ENCODE measurements at places on chromosomes 5 and 9.
A peak's percentile ranks its signal among the peaks of the same experiment; 100 is the strongest.

GRCh38 chr9:137110911-137111787 lies 3.4 kb downstream of the DPP7 start:
- DNase-seq: no peak

DNA sequence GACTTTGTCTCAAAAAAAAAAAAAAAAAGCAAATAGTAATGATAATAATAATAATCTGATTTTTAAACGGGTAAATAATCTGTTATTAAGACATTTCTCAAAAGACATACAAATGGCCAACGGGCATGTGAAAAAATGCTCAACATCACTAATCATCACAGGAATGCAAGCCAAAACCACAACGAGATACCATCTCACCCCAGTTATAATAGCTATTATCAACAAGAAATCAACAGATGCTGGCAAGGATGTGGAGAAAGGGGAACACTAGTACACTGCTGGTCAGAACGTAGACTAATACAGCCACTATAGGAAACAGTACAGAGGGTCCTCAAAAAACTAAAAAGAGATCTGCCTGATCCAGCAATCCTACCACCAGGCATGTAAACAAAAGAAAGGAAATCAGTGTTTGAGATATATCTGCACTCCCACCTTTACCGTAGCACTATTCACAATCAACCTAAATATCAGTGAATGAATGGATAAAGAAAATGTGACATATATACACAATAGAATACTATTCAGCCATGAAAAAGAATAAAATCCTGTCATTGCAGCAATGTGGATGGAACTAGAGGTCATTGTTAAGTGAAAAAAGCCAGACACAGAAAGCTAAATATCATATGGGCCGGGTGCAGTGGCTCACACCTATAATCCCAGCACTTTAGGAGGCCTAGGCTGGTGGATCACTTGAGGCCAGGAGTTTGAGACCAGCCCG lies 24.9 kb downstream of the VAV2 start:
- DNase-seq: no peak

- DNase-seq: no peak
These were observed at the start of gene PCDHGA1 for GRCh38 chr5:141330299-141331080. PCDHGA1 (plus strand) TSS chr5:141330514.

DNA sequence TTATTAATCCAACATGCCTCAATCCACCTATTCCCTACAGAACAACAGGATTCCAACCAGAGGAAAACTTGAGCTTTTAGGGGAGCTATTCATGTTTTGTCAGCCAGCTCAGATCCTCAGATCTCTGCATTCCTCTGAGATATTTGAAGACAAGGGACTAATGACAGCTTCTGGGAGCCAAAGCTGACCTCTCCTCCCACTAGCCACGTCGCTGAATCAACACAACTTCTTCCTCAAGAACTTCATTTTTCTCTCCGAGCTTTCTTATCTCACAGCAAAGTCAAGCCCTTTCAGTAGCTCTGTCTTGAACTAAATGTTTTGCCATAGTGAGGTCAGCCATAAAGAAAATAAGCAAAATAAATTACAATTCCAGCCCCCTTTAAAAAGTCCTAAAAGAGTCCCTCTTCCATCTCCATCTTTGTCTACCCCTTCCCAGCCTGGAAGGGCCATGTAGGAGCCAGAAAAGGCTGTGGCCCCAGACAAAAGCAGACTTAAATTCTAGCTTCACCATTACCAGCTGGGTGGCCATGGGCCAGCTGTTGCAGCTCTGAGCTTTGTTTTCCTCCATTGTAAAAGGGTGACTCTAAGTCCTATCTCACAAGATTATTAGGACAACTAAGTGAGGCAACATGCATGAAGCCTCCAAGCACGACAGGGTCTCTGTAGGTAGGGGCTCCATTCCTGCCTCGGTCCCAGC lies 65.0 kb downstream of the HSD17B3 start:
- DNase-seq: no peak

- no peak for DNase-seq
These were observed 117.9 kb downstream of the MELK start for GRCh38 chr9:36690412-36691168.

DNA sequence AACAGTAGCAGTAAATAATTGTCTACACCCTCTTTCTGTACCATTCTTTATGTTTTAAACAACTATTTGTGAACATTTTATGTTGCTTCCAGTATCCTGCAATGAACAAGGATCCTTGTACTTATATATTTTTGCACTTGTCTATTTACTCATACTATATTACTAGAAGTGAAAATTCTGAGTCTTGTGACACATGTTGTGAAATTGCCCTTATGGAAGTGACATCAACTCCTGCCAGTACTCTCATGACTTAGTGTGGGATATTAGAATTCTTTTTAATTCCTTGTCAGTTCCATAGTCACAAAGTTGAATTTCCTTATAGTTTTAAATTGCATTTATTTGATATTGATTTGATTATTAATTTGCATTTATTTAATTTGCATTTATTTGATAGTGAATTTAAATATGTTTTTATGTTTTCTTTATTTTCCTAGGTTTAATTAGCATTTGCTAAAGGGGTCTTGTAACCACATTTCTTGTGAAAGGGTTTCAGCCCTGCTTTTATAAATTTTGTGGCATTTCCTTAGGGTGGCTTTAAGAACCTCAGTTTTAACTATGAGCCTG lies 27.7 kb downstream of the PARP8 start:
- no peak for DNase-seq

DNA sequence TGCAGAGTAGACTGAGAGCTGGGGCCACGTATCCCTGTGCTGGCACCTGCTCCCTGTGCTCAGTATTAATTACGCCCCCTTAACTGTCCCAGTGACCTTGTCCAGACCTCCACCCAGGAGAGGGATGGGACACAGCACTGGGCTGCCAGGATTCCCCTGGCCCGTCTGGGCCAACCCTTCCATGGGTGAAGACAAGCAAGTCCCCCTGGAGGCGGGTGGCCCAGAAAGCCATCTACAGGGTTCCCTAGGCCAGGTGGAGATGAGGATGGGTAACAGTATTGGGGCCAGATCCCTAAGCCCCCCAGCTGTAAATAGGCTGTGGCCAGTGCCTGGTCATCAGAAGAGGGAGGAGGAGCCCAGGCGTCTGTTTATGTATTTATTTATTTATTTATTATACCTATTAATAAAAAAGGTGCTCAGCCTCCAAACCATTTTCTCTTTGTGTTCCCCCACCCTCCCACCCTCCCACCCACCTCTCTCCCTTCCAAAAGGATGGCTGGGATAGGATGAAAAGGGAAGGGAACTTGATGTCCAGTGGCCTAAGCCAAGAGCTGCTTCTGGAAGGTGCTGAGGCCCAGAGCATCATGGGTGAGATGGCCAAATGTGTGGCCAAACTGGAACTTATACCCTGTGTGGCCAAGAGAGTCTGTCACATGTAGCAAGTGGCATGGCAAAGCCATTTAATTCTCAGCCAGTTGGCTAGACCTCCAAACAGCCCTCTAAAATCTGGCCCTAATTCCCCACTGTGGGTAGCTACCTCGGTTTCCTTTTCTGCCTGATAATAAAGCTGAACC lies 43.4 kb upstream of the TESK1 start:
- no peak for DNase-seq

DNA sequence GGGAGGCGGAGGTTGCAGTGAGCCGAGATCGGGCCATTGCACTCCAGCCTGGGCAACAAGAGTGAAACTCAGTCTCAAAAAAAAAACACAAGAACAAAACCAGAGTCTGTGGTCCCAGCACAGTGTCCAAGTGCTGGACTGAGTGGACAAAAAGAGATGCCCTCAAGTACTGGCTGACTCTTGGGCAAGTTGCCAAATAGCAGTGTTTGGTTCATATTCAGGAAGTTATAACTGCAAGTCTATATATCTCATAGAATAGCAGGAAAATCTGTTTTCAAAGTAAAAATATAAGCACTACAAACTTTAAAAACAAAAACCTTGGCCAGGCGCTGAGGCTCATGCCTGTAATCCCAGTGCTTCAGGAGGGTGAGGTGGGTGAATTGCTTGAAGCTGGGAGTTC lies 7.3 kb downstream of the HABP4 start:
- DNase-seq: no peak

GRCh38 chr9:111657051-111657450 lies 4.4 kb upstream of the GNG10 start:
- DNase-seq: no peak

- DNase-seq: peak; percentile 8
These were observed 214.2 kb downstream of the FANCC start for GRCh38 chr9:95103281-95103771.

GRCh38 chr9:136258786-136259516 lies 13.3 kb upstream of the QSOX2 start:
- DNase-seq: no peak

DNA sequence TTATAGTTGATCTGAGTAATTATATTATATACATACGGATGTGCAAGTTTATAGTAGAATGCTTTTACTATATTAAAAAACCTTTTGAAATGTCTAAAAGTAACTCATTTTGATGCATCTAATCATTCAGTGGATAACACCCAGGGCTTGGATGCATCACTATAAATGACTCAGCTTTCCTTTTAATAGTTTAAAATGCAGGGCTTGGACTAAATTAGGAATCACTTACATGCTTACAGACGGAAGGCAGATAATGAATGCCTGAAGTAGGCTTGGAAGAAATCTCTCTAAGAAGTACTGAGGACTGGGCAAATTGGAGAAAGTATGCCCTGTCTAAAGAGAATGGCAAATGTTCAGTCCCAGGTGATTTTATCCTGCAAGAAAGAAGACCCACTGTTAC lies 362.5 kb upstream of the CCNH start:
- DNase-seq: no peak

GRCh38 chr5:143131972-143132371 lies 271.5 kb downstream of the NR3C1 start:
- DNase-seq: no peak
